ENCODE measurements at places on chromosomes 6 and 20.

- DNase-seq, result no peak
Measured at GRCh38 chr20:59468831-59469230, 135.5 kb upstream of the PHACTR3 start.

DNA sequence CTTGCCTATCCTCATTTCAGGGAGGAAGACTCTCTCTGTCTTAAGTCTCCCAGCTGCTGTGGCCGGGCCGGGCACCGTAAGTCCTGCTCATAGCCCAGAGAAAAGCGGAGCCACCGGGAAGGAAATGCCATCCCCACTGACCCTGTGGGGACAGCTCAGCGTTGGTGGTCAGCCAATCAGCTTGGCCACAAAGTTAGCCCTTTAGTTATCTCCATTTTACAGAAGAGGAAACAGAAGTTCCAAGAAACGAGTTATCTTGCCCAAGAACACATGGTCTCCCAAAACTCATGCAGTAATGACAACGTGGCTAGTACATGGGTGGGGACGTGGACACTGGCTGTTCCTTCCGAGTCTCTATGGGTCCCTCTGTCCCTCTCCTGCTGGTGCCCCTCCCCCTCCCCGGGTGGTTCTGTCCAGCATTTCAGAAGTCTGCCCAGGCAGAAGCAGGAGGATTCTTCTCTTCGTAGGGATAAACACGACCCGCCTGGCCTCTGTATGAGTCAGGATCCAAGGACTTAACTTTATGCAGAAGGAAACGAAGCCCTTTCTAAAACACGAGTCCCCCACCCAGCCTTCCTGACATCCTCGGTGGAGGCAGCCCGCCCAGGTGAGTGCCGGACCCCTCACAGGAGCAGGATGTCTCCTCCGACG lies 273.8 kb downstream of the CDH4 start:
- no peak for DNase-seq

- DNase-seq, result no peak
Measured at GRCh38 chr6:67127041-67127440, 1420.0 kb upstream of the EYS start.

GRCh38 chr20:24608926-24609667 lies 139.7 kb downstream of the SYNDIG1 start:
- no peak for DNase-seq

DNA sequence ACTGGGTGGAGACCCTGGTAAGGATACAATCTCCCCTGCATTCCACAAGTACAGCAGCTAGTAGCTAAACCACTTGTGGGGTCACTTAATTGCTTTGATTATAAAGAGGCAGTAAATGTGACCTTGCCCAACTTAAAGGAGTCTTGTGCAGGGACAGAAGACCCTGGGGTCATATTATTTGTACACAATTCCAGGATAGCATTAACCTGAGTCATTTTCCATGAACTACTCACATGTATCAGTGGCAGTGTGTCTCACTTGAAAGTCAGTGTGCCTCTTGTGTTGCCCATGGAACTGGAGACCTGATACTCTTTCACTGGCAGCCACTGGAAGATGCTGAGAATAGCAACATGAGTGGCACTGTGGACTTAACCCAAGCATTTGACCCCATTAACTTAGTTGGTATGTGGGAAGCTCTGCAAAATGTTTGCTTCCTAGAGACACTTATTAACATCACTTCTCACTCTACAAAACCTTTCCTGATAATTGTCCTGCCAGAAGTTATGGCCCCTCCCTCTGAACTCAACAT lies 28.9 kb downstream of the CLIC5 start:
- DNase-seq, result no peak

GRCh38 chr20:25369529-25369928 lies 21.1 kb downstream of the ABHD12 start:
- DNase-seq, result no peak

Data from G401 (cell line).